Ovary (tissue), 10 donors: ENCODE measurements at places on chromosomes 2 and 18. TPM values are rescaled to one million over a fixed set of nuclear protein-coding genes. Genes with fewer than 3 reads are reported as not detected.

Gene UGP2
- total RNA-seq: 100.0 TPM

Gene SMYD1
- not detected for total RNA-seq

Gene C2orf68
- 36.9 TPM for total RNA-seq

Gene FSIP2
- total RNA-seq: 0.27 TPM

Gene MOGAT1
- total RNA-seq: not detected

DNA sequence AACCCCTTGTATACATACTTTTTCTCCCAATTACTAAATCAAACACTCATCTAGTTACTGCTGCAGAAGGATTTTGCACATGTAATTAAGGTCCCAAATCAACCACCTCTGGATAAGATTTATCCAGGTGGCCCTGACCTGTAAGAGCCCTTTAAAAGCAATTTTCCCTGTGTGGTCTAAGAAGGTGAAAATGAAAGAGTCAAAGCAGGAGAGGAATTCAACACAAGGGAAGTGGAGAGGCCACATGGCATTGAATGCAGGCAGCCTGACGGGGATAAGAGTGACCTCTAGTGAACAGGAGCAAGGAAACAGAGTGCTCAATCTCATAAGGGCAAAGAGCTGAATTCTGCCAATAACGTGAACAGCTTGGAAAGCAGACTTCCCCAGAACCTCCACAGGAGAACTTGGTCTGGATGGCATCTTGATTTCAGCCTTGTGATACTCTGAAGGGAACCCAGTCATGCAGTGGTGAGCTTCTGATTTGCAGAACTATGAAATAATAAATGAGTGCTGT, 27.2 kb downstream of the PPP3R1 start:
- DNase-seq: no peak

GRCh38 chr18:62802523-62802922, 87.2 kb downstream of the PHLPP1 start:
- DNase-seq: no peak

DNA sequence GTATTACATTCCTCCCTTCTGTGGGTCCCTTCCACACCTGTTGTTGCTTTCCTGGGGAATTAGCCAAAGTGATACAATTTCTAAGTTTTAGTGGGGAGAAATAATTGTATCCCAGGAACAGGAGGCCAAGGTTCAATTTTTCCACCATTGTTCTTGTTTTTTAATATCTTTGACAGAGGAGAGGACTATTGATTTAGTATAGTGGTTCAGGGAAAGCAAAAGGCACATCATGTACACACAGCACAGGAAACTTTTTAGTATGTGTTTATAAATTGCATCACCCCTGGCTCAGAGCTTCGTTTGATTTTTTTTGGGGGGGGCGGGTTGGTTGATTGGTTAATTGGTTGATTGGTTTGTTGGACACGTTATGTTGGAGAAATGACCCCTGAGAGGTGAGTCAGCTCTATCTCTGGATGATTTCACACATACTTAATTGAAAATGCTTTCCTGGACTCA, 431.6 kb downstream of the PID1 start:
- DNase-seq: no peak

GRCh38 chr2:223896833-223897311, 48.3 kb downstream of the WDFY1 start:
- DNase-seq: no peak

DNA sequence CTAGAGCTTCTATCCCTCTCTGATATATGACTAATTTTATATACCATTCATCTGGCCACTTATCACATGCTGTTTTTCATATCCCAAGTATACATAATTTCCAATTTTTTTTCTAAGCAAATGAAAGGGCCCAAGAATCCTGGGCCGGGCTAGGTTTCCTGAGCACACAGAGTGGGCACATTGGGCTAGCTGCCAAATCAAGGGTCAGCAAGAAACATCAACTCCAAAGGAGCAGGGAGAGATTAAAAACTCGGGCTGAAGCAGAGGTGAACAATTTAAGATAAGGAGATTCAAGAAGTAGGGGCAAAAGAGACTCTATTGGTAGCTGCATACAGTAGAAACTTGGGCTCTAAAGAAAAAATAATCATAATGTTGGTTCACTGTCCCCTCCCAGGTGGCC, 39.0 kb downstream of the OLA1 start:
- no peak for DNase-seq

GRCh38 chr2:179049546-179050311, at the start of gene CCDC141:
CCDC141 (minus strand) TSS chr2:179050137; CDS start chr2:179049941, 196 bp downstream.
- no peak for DNase-seq

GRCh38 chr2:215442401-215442787, 6.5 kb upstream of the FN1 start:
- DNase-seq: no peak

- DNase-seq: no peak
These were observed 1192.5 kb upstream of the ACVR2A start for GRCh38 chr2:146652311-146652710.

- DNase-seq: no peak
These were observed 21.2 kb downstream of the CAPG start for GRCh38 chr2:85388878-85389538.

DNA sequence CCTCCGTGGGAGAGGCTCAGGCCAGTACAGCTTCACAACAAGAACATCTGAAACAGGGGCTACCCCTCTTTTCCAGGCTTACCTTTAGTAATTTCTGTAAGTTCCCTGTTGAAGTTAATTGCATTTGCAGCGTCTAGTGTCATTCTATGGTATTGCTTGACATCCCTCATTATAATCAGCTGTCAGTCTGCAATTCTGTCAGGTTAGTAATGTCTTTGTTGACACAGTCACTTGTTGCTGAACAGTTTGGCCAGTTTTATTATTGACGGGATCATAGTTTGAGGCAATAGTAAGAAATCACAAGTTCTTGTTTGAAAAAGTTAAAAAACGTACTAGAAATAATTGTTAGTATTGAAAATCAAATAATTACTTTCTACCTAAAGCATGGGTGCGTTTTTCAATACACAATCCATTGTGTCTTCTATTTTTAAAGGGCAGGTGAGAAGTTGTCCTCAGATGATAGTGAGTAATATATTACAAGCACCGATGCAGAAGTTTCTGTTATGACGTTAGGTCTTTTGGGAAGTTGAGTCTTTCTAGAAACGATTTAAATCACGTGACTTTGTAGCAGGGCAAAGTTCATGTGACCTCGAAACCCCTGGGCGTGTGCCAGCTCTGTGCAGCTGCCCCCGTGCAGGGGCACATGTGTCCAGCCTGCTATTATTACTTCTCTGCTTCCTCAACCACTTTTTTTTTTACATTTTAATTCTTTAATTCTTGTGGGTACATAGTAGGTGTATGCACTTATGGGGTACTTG, 49.5 kb upstream of the MBP start:
- no peak for DNase-seq

GRCh38 chr2:164642268-164642667, 21.0 kb upstream of the GRB14 start:
- DNase-seq: no peak

- DNase-seq: no peak
These were observed 99.0 kb downstream of the L3MBTL4 start for GRCh38 chr18:6315517-6316331.
